Stimulated activated effector memory CD8-positive, alpha-beta T cell treated with anti-CD3 and anti-CD28 coated beads, Interleukin-12 subunit alpha, Interleukin-12 subunit beta, amount 100 ng/mL, for 72 hours (primary cell): ENCODE measurements at places on chromosomes 7 and 10.

DNA sequence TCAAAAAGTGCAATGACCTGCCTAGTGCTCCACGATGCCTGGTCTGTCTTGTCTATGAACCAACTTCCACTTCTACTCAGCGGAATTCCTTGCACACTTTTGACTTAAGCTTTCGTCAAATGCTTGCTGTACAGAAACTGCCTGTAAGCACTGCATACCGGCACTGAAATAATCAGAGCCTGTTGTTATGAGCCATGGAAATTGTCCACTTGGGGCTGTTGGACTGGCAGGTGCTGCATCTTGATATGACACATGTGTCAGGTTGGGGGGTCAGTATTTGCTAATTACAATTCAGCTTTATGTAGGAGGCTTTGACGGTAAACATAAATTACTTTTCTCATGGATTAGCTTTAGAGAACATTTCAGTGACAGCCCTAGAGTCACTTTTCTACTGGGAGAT lies 32.0 kb upstream of the KLF6 start:
- DNase-seq, result no peak

GRCh38 chr10:110852255-110852896 lies 19.4 kb upstream of the PDCD4 start:
- no peak for DNase-seq

DNA sequence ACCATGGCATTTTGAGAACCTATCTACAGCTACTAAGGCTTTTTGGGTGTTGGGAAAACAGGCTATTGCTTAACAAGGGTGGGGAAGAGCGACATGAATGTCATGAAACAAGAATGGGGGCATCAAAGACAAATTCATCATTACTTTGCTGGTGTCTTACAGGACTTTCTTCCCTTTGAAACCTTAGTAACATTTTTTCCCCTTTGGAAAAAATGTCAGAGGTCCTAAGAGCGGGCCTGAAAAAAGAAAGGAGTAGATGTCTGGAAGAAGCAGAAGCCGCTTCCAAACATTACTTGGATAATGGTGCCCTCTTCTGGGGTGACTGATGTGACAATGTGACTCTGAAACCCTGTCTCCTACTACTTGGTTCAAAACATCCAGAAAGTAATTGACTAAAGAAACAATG lies 3.8 kb upstream of the DDX50 start:
- DNase-seq, result no peak

DNA sequence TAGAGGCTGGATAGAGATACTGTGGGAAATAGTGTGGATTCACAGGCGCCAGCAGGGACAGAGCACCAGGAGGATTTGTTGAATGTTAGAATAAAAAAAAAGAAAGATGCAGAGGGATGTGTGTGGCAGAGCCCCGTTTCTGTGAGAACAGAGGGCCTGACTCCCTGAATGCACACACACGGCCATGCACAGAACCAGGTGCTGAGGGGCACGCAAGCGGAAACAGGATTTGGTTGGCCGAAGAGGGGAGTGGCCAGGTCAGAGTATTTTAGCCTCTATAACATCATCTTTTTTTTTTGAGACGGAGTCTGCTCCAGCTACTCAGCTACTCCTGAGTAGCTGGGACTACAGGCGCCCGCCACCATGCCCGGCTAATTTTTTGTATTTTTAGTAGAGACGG lies 21.9 kb downstream of the IQCE start:
- DNase-seq, result no peak

GRCh38 chr10:71685554-71686232 lies 33.9 kb downstream of the C10orf105 start:
- DNase-seq, result no peak

- no peak for DNase-seq
Measured at GRCh38 chr7:127968547-127968946, 62.7 kb downstream of the LRRC4 start.

DNA sequence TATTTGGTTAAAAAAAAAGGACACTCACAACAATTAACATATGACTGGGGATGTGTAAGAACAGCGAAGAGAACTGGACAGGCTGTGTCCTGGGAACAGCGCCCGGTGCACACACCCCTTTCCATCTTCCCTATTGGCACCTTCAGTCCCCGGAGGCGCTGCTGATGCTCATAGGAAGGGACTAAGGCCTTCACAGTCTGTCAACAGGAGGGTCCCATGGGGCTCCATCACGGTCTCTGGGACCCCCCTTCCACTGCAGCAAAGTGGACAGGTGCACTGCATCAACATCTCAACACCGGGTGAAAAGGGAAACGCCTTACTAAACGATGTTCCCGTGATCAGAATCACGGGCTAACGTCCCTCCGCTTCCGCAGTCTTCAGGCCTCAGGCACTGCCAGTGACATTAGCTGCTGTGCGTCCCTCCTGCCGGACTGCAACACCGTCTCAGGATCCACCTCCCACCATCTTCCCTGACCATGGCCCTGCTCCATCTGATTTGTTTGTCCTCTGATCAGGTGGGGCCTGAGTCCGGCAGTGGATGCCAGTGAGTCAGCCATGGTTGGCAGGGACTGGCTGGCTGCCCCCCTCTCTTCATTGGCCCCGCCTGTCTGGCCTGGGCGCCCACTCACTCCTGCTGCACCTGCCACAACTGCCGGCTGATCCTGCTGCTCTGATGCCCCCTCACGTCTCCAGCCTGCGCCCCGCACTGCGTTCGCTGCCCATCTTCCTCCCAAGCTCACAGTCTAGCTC lies 614.7 kb downstream of the DNAJB6 start:
- no peak for DNase-seq

DNA sequence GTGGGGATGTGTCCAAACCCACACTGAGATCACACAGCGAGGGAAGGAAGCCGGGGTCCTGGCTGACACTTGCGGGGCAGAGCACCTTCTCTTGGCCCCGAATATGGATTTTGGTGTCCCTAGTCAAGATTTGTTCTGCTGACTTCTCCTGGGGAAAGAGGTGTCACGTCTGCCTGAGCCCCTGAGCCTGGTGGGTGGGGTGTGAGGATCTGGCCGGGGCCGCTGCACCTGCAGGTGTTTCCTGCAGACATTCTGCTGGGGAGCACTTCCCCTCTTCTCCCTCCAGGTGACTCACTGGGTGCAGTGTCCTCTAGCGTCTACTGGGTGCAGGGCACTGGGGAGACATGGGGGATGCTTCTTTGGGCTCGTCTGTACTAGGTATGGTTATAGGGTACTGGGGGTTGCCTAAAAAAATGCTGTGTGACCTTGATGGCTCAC lies 99.2 kb downstream of the GRK5 start:
- no peak for DNase-seq

GRCh38 chr10:102159051-102159597 lies 6.9 kb downstream of the NOLC1 start:
- no peak for DNase-seq

DNA sequence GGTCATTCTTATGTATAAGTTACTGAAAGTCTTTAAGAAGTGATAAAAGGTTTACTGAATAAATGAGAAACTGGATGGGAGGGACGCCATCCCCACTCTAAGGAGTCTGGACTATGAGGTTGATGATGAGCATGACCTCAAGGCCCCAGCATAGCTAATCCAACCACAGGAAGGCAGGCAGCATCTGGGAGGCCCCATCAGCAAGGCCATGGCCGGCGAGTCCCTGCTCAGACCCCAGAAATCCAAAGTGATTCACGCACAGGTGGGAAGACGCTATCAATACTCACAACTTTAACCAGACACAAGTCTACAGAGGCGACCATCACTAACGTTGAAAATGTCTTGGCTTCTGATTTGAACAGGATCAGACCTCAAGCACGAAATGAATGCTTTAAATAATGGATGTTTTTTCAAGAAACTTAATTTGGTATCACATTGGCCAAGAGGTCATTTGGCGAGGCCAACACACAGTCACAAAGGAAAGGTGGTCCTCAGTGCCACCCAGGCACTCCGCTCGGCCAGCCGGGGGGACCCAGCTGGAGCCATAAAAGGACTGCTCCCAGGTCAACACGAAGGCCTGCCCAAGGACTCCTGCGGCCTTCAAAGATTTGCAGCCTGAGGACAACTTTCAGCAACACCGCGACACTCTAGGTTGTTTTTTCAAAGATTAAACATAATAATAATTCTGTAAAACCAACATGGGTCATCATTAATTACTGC lies 228.5 kb downstream of the PTPRN2 start:
- no peak for DNase-seq

DNA sequence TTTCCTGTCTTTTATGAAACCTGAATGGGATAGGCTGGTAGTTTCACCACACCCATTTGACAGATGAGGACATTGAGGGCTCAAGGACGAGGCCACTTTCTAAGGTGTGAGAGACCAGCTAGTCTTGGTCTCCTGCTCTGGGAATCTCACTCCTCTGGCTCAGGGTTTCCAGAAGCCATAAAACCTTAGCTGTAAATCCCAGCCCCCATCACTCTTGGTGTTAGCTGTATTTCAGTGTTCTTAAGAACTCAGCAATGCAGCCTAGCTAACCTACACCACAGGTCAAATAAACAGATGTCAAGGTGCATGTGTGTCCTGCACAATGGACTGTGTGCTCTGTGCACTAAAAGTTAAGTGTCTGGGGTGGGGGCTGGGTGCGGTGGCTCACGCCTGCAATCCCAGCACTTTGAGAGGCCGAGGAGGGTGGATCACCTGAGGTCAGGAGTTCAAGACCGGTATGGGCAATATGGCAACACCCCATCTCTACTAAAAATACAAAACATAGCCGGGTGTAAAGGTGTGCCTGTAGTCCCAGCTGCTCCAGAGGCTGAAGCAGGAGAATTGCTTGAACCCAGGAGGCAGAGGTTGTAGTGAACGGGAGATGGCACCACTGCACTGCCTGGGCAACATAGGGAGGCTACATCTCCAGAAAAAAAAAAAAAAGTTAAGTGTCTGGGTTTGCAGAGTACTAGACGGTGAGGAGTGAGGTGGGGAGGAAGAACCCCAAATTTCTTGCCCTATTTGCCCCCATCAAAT lies 567 bp upstream of the EPO start:
- DNase-seq, result no peak

DNA sequence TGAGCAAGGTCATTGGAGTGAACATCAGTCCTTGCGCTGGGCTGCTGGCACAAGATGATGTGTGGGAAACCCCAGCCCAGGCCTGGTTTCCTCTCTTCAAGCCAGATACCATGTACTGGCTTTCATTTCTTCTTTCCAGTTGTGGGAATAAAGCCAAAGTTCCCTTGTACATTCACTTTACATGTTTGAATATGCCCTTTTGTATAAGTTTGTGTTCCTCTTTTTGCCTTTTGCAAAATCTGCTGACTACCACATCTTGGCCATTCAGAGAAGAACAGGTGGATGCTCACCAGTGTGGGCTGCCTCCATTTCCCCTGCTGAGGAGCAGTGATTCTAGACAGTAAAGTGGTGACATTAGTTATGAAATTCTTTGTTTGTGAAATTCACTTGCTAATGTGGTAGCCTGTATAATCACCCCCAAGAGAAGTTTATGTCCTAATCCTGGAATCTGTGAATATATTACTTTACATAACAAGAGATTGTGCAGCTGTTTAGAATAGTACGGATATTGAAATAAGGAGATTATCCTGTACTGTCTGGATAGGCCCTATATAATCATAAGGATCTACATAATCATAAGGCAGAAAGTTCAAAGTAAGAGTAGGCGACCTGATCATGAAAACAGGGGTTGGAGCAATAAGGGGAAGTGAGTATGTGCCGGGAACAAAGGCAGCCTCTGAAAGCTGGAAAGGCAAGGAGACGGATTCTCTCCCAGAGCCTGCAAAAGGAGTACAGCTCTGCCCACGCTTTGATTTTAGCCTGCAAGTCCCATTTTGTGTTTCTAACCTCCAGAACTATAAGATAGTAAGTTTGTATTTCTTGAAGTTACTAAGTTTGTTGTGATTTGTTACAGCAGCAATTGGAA lies 18.8 kb upstream of the AOAH start:
- DNase-seq, result no peak

- DNase-seq, result no peak
Measured at GRCh38 chr7:101869026-101869900, 51.8 kb downstream of the CUX1 start.
